Stimulated activated CD4-positive, alpha-beta T cell treated with anti-CD3 and anti-CD28 coated beads, Interleukin-1b, Interleukin-23, amount 100 ng/mL, for 1 hour (primary cell): ENCODE measurements at places on chromosomes 2 and 18.

- no peak for DNase-seq
These were observed 172.4 kb downstream of the LRATD1 start for GRCh38 chr2:14804902-14805301.

DNA sequence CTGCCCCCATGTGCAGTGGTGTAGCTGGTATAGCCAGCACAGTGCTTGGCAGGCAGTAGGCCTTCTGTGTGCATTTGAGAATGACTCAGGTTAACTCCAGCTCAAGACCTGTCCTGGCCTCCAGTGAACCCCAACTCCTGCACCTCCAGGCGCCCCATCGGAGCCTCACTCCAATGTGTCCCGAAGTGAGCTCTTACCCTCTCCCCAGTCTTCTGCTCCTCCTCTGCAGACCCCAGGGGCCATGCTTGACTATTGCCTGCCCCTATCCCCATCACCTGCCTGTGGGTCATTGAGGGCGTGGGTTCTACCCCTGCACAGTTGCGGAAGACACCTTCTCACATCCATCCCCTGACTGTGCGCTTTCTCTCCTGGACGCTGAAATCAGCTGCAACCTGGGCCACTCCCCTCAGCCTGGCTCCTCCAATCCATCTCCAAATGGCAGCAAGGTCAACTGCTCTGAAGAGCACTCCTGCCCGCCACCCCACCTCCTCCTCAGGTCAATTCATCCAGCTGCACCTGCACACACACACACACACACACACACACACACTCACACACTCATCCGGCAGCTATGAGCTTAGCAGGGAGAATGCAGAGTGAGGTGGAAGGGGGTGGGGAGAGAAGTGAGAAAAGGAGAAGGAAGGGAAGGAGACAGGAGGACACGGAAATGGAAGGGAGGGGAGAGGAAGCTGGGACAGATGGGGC, 130.3 kb upstream of the GLI2 start:
- no peak for DNase-seq

DNA sequence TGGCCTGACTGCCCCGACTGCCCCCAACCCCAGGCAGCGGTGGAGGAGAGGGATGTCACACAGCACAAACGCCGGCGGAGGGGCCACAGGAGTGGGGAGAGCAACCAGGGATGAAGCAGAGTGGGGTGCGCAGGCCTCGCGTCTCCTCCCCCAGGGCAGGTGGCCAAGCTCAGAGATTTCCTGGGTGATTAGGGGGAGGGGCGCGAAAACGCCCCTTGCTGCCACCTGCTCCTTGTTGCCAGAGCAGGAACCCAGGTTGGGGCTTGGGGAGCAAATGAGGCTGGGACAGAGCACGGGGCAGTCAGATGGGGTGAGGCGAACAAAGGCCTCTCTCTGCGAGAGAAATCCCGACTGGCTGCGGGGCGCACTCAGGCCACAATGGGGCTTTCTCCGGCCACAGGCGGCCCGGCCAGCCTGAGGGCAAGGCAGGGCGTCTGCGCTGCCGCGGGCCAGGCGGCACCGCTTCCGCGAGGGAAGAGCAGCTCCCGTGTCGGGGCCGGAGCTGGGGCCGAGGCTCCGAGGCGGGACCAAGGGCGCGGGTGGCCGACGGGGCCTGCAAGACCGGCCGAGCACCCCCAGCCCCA, 11.5 kb downstream of the TEX44 start:
- DNase-seq = no peak

- no peak for DNase-seq
These were observed 40.8 kb downstream of the LMAN2L start for GRCh38 chr2:96699021-96699420.

DNA sequence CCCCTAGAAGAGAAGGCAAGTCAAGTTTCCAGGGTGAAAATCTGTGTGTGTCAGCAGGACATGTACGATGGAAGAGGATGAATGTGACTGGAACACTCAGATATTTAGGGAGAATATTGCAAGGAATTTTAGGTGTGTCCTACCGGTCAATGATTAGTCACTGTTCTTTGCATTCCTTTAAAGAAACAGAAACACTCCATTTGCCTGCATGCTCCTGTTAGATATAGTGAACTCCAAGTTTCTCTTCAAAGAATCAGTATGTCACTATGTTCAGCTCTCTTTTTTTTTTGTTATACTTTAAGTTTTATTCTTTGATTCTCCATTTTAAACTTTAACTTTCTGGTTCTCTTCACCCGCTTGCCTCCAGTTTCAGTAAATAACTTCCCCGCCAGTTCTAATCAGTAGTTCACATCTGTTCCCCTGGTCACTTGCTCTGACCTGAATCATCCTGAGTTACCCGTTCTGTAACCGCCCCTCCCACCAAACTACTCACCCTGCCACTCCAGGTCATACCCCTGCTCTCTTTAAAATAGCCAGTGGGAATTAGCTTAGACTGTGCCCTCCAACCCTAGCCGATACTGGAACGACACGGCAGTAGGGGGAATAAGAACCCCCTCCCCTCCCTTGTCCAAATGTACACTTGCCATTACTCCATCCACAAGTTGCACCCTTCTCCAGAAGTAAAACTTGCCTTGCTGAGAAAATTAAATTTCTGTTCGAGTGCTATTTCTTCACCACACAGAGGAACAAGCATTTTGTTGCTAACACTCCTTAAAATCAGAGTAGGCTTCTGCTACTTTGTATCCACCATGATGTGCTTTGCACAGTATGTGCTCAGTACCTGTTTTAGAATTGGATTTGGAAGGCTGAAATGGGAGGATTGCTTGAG, 268.4 kb downstream of the METTL4 start:
- no peak for DNase-seq

- DNase-seq = no peak
These were observed 80.8 kb downstream of the NAT8 start for GRCh38 chr2:73561422-73561821.

GRCh38 chr18:26655525-26656430, 107.4 kb upstream of the KCTD1 start:
- no peak for DNase-seq
